ENCODE measurements at places on chromosomes 2 and 18. TPM values are rescaled to one million over a fixed set of nuclear protein-coding genes. Genes with fewer than 3 reads are reported as not detected.
A peak's percentile ranks its signal among the peaks of the same experiment; 100 is the strongest.

Gene SLC5A7
- not detected for total RNA-seq

Gene SCN9A
- total RNA-seq, result 47.3 TPM

Gene RPRM
- 6.4 TPM for total RNA-seq

Gene MYL12A
- 430 TPM for total RNA-seq

Gene CDK5R2
- total RNA-seq, result 0.13 TPM

Gene RND3
- total RNA-seq, result 2.9 TPM

Gene ZNF516
- 83.2 TPM for total RNA-seq

Gene GALR1
- not detected for total RNA-seq

DNA sequence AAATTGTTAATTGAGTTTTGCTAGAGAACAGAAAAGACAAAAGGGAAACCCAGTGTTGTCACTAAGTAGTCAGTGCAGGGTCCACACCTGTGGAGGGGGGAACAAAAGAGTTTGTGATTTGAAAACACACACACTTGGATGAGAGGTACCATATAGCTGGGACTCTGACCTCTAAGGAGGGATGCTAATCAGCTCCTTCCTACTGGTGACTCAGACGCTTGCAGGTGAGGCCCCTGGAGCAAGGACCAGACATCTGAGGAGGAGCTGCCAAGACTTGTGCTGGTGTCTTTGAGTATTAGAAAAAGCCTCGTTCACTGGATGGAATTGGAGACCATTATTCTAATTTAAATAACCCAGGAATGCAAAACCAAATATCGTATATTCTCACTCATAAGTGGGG lies 146.4 kb upstream of the MAP2 start:
- no peak for DNase-seq
- no peaks in the 10 kb centered on the region for H3K4me1 ChIP-seq
- no peaks in the 10 kb centered on the region for H3K36me3 ChIP-seq
- H3K27ac ChIP-seq, result no peak overlapping the region
- H3K4me3 ChIP-seq, result no peak overlapping the region

DNA sequence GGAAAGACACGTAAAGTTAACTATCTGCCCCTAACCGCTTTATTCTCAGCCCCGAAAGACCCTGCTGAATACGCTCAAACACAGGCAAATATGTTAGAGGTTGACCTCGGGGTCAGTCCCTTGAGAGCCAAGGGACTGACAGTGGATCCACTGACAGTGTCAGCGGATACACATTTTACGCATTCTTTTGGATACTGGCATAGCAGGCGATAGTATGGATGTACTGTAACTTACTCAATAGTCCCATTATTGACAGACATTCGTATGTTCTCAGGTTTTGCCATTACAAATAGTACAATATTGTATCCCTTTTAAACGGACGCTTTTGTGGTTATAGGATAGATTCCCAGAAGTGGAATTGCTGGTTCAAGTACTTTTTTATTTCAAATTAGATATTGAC lies 13.4 kb downstream of the ATP6V1B1 start:
- H3K27ac ChIP-seq, result no peak overlapping the region
- peaks cover 5% of the 10 kb centered on the region for H3K36me3 ChIP-seq
- peaks cover 12% of the 10 kb centered on the region for H3K27me3 ChIP-seq

DNA sequence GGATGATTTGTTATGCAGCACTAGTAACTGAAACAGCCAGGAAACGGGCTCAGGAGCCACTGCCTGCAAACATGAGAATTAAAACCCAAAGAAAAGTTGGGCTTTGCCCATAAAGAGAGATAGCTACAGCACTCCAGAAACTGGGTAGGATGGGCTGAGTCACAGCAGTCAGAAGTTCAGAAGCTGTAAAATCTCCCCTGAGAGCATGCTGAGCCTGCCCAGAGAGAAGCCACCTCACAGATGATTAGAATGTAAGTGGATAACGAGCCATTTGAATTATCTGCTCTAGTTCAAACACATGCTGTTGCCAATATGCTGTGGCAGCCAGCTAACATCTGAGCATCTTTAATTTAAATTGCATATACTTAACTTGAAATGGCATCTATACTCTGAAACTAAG lies 388.1 kb upstream of the ACVR2A start:
- H3K4me1 ChIP-seq, result peaks cover 6% of the 10 kb centered on the region
- no peak overlapping the region for H3K27ac ChIP-seq
- no peaks in the 10 kb centered on the region for H3K36me3 ChIP-seq
- no peaks in the 10 kb centered on the region for H3K27me3 ChIP-seq

- peaks cover 2% of the 10 kb centered on the region for H3K27me3 ChIP-seq
- H3K36me3 ChIP-seq, result no peaks in the 10 kb centered on the region
- no peaks in the 10 kb centered on the region for H3K4me1 ChIP-seq
- H3K4me3 ChIP-seq, result no peak overlapping the region
- H3K27ac ChIP-seq, result no peak overlapping the region
Observed at GRCh38 chr2:177808984-177809809, 263.4 kb downstream of the PDE11A start.

- no peaks in the 10 kb centered on the region for H3K27me3 ChIP-seq
- H3K27ac ChIP-seq, result no peak overlapping the region
- H3K4me1 ChIP-seq, result no peaks in the 10 kb centered on the region
- no peak for DNase-seq
- no peaks in the 10 kb centered on the region for H3K36me3 ChIP-seq
- no peak overlapping the region for H3K4me3 ChIP-seq
Observed at GRCh38 chr2:82215212-82215611, 1910.7 kb upstream of the LRRTM1 start.

- H3K36me3 ChIP-seq, result no peaks in the 10 kb centered on the region
- H3K27ac ChIP-seq, result no peak overlapping the region
- H3K4me3 ChIP-seq, result no peak overlapping the region
- H3K4me1 ChIP-seq, result no peaks in the 10 kb centered on the region
- H3K27me3 ChIP-seq, result peaks cover 2% of the 10 kb centered on the region
- no peak for DNase-seq
Observed at GRCh38 chr2:48049371-48049770, 143.1 kb upstream of the FBXO11 start.

- peaks cover 17% of the 10 kb centered on the region for H3K4me1 ChIP-seq
- no peak for DNase-seq
- no peak overlapping the region for H3K27ac ChIP-seq
- no peaks in the 10 kb centered on the region for H3K36me3 ChIP-seq
- H3K4me3 ChIP-seq, result no peak overlapping the region
Observed at GRCh38 chr2:44364604-44365003, 2.9 kb downstream of the CAMKMT start.

GRCh38 chr2:88051792-88052191 lies 3.8 kb downstream of the KRCC1 start:
- H3K36me3 ChIP-seq, result peaks cover 6% of the 10 kb centered on the region
- H3K4me1 ChIP-seq, result peaks cover 26% of the 10 kb centered on the region
- no peak for DNase-seq
- H3K27ac ChIP-seq, result no peak overlapping the region
- peaks cover 11% of the 10 kb centered on the region for H3K27me3 ChIP-seq

DNA sequence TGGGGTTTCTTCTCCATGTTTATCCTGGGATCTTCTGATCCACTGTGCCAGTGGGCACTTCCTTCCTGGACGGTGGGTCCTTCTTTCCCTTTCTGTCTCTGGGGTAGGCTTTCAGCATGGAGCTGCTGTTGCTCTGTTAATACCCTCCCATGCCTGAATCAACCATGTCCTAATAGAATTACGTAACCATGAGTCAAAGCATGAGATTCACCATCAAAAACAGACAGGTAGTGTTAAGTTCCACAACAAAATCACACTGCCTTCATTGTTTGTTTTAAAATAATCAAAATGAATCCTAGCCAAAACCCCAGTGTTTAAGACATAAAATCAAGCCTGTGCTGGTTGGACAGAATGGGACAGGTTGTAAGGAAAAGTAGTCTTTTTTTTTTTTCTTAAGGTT lies 37.5 kb downstream of the GNAL start:
- peaks cover 3% of the 10 kb centered on the region for H3K36me3 ChIP-seq
- H3K4me1 ChIP-seq, result no peaks in the 10 kb centered on the region
- no peak overlapping the region for H3K27ac ChIP-seq
- no peak overlapping the region for H3K4me3 ChIP-seq
- DNase-seq, result no peak
- H3K27me3 ChIP-seq, result no peaks in the 10 kb centered on the region

- no peak overlapping the region for H3K27ac ChIP-seq
- H3K36me3 ChIP-seq, result peaks cover 19% of the 10 kb centered on the region
- no peak overlapping the region for H3K4me3 ChIP-seq
- H3K4me1 ChIP-seq, result no peaks in the 10 kb centered on the region
- H3K27me3 ChIP-seq, result no peaks in the 10 kb centered on the region
Observed at GRCh38 chr2:231287696-231288095, 89.3 kb downstream of the ARMC9 start.

DNA sequence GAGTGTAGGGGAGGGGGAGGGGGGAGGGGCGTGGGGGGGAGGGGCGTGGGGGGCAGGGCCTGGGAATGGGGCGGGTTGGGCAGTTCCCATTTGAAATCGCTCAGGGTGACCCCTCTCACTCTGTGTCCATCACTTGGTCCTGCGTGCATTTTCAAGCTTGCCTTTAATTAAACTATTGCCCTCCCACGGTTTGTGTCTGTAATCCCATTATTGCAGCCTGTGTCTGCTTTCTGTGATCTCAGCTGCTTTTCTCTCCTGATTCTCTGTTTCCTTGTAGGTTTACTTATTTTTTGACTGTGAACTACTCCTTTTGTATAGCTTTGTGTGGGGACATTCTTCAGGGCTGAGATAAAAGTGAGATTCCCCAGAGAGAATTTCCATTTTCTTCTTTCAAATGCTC lies 1.3 kb downstream of the DCDC2C start:
- no peak overlapping the region for H3K4me3 ChIP-seq

DNA sequence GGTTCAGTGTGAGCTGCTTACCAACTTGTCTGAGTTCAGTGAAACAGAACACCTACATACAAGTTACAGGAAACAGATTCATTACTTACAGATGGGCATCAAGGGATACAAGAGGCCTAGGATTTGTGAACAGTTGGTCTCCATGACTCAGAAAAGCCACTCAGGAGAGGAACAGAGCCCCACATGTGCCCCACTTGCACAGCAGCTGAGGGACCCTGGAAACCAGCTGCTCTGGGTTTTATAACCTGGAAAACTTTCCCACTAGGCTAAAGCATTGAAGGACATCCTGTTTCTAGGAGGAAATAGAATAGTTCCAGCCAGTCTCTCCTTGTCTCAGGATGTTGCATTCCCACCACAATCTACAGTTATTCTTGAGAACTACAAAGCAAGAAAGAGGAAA lies 530.0 kb downstream of the ZNF804A start:
- no peak for DNase-seq
- H3K4me1 ChIP-seq, result peaks cover 6% of the 10 kb centered on the region
- H3K27me3 ChIP-seq, result peaks cover 3% of the 10 kb centered on the region
- H3K27ac ChIP-seq, result peak overlapping the region; percentile 72

DNA sequence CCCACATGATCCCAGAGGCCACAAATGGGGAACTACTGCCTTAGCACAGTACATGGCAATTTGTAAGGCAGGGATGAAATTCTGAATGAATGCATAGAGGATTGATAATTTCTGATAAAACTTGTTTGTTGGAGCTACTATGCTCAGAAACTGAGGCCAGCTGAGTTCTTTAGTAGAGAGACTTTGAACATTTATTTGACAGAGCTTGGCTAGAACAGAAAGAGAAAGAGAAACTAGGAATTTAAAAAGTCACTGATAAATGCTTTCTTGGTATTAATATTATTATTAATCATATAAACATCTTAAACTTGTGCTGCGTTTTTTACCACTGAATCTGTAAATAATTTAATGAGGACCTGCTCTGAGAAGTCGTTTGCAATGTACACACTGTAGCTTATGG lies 923.7 kb upstream of the CNTNAP5 start:
- no peaks in the 10 kb centered on the region for H3K36me3 ChIP-seq
- no peak overlapping the region for H3K4me3 ChIP-seq
- no peaks in the 10 kb centered on the region for H3K27me3 ChIP-seq
- peaks cover 7% of the 10 kb centered on the region for H3K4me1 ChIP-seq
- no peak for DNase-seq
- H3K27ac ChIP-seq, result no peak overlapping the region

DNA sequence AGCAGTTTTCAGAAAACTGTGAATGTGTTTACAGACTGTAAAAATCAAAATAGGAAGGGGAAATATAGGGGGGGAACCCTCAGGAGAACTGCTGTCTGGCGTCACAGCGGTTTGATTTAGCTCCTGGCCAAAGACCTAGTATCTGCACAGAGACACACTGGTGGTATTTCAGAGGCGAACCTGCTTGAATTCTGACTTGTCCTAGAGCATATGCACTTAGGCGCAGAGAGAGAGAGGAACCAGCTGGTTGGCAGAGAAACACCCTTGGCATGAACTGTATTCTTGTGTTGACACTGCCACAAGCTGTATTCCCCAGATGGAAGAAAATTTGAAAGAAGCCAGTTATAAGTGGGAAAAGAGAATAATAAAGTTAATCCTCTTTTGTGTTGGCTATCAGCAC lies 506.5 kb upstream of the NRP2 start:
- H3K4me3 ChIP-seq, result no peak overlapping the region
- no peak overlapping the region for H3K27ac ChIP-seq
- no peak for DNase-seq
- peaks cover 6% of the 10 kb centered on the region for H3K36me3 ChIP-seq
- H3K27me3 ChIP-seq, result peaks cover 2% of the 10 kb centered on the region
- H3K4me1 ChIP-seq, result peaks cover 5% of the 10 kb centered on the region

DNA sequence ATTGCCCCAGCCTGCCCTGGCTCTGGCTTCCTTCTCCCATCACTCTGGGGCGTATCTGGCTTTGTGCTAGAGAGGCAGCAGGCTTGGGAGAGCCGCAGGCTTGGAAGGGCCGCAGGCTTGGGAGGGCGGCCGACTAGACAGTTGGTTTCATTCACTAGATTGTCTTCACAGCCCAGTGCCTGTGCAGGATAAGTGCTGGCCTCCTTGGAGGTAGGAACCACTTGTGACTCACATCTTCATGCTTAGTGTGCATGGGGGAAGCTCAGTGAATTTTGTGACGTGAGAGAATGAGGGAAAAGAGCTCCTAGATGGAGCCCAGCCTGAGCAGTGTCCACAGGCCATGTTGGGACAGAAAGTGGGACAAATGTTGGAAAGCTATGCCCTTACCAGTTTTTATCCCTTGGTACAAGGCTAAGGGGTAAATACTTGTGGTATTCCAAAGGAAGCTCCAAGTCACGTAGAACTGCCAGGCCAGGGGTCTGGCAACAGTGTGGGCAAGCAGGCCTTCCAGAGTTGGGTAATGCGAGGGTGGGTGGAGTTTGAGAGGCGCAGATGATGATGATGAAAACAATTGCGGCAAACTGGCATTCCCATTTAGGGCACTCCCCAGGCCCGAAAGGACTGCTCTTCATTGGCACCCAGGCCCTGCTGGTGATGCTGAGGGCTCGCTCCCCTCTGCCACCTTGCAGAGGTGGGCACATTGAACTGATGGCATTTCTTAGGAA lies 100.1 kb downstream of the DDX1 start:
- no peak overlapping the region for H3K4me3 ChIP-seq
- H3K27me3 ChIP-seq, result peaks cover 13% of the 10 kb centered on the region
- H3K4me1 ChIP-seq, result no peaks in the 10 kb centered on the region
- no peaks in the 10 kb centered on the region for H3K36me3 ChIP-seq
